ENCODE measurements at places on chromosomes 4 and X.

GRCh38 chr4:106478152-106478551 lies 109.6 kb upstream of the GIMD1 start:
- no peak for DNase-seq

- no peak for DNase-seq
Observed at GRCh38 chr4:31040106-31040505, 319.9 kb downstream of the PCDH7 start.

- DNase-seq, result no peak
Observed at GRCh38 chr4:153075836-153076518, 128.3 kb upstream of the TRIM2 start.

DNA sequence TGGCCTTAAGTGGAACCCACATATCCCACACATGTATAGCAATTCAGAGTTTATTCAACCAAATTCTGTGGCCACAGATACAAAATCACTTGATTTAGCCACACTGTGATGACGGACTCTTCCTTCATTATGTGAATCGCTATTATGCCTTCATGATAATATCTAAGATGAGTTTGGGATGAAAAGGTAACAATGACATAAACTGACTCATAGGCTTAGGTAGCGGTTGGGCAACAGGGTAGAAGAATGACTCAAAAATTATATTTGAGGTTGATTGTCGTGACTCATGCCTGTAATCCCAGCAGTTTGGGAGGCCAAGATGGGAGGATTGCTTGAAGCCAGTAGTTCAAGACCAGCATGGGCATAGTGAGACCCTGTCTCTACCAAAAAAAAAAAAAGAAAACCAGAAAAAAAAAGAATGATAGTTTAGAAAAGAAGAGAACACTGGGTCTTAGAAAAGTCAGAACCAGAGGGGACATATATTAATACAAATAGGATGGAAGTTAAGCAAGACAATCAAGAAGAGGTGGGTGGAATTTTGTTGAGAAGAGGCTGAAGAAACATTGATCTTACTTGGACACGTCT lies 70.4 kb upstream of the USP9X start:
- no peak for DNase-seq

GRCh38 chr4:85866508-85866907 lies 391.6 kb downstream of the ARHGAP24 start:
- DNase-seq, result no peak
